ENCODE measurements at places on chromosomes 13 and 19.

GRCh38 chr13:86906127-86906874 lies 764.9 kb upstream of the SLITRK5 start:
- DNase-seq, result no peak

- no peak for DNase-seq
Measured at GRCh38 chr19:36819130-36819630, 19.0 kb downstream of the ZNF790 start.

DNA sequence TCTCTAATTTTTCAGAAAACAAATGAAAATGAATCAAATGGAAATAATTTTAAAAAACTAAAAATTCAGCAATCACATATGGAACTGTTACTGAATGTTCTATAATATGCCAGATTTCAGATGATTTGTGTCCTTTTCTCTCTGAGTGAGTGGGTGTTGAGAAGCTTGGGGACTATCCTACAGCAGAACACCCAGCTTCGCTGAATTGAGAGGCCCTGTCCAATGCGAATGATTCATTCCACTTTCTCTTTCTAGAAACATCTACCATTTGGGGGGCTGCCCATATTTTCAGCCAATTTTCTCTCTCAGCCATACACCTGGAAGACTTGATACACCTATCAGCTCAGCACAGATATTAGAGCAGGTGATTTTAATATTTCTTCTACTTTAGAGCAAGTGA lies 1666.7 kb downstream of the EFNB2 start:
- no peak for DNase-seq

- DNase-seq, result no peak
Measured at GRCh38 chr13:41137951-41138350, 5.3 kb upstream of the KBTBD6 start.

DNA sequence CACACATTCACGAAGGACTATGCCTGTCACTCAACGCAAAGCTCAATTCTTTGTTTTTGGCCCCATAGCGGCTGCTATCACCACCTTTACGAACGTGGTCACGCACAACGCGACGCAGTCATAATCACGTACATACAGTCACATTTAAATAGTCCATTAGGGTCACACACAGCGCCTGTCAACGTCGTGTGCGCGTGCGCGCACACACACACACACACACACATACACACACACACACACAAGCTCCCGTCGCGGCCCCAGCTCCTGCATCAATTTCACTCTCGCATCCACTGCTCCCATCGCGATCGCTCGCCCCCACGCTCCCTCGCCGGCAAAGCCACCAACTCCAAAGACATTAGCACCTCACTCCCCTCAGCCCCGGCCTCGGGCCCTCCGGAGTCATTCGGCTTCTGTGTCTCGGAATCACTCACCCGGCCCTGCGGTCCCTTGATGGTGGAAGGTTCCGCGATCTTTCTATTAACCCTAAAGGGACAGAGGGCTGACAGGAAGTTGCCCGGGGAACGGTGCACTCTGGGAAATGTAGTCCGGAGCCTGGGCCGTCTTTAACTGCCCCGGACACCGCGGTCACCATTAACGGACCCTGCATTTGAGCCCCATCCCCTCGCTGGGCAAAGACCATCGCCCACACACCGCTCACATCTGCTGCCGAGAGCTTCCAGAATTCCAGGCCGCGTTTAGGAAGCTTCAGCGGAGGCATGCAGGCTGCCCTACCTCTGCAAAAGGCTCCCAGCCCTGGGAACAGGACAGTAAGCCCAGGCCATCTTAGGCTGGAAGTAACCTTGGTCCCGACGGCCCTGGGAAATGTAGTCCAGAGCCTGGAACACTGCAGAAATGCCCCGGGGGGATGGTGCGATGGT lies at the start of gene ZNF790:
ZNF790 (minus strand) TSS at position 482 of the 878 bp plus-strand sequence. CDS start 12,768 bp downstream, outside the sequence.
- DNase-seq, result peak; percentile 92

DNA sequence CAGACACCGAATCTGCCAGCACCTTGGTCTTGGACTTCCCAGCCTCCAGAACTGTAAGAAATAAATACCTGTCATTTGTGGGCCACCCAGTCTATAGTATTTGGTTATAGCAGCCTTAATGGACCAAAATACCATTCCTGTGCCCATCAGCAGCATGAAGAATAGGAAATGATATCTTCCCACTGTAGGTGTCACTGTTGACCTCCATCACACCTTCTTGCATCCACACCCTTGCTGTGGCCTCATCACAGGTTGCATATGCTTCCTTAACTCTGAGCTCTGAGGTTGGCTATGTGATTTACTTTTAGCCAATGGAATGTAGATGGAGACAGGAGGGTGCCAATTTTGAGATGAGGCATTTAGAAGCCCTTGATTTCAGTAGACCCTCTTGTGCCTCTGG lies 242.0 kb upstream of the TSHZ3 start:
- DNase-seq, result no peak

GRCh38 chr13:36160297-36160696 lies 29.1 kb upstream of the DCLK1 start:
- no peak for DNase-seq

DNA sequence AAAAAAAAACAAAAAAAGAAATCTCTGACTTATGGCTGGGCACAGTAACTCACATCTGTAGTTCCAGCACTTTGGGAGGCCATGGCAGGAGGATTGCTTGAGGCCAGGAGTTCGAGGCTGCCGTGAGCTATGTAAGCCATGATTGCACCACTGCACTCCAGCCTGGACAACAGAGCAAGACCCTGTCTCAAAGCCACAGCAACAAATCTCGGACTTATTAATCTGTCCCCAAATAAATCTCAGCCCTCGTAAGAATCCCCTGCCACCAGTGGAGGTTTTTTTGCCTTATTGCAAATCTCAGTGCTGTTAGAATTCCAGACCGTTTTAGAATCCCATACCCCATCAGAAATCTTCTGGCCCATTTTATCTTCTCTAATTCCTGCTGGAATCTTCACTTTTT lies 4.9 kb downstream of the SHKBP1 start:
- DNase-seq, result no peak

DNA sequence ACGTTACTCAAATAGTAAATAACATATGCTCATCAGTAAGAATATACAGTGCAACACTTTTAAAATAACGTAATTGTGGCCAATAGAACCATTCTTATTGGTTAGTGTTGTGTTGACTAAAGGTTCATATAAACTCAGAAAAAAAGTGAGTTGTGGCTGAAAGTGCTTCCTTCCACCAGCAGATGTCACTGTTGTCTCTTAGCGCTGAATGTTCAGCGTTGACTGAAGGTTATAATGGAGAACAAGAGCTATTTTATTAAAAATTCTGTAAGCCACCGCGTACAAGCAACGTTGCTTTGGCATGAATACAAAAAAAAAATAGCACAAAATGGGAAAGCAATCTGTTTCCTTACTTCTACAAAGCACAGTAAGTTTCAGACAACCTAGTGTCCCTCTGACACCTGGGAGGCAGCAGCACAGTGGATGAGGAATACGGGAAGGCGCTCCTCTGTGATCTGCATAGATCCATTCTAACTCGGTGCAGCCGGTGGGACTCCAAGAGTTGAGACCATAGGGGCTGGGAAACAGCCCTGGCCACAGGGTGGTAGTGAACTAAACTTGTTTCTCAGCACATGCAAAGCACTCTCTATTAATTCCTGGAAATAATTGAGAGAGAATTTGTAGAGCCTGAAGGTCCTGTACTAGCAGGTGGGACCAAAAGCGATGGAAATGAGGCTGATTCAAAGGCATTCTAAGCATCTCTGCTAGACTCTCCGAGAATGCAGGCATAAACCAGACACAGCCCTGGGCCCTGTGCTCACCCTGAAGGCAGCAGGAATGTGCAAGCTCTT lies 23.9 kb upstream of the OXGR1 start:
- peak; percentile 56 for DNase-seq

GRCh38 chr19:29560313-29561075 lies 34.7 kb downstream of the VSTM2B start:
- no peak for DNase-seq

DNA sequence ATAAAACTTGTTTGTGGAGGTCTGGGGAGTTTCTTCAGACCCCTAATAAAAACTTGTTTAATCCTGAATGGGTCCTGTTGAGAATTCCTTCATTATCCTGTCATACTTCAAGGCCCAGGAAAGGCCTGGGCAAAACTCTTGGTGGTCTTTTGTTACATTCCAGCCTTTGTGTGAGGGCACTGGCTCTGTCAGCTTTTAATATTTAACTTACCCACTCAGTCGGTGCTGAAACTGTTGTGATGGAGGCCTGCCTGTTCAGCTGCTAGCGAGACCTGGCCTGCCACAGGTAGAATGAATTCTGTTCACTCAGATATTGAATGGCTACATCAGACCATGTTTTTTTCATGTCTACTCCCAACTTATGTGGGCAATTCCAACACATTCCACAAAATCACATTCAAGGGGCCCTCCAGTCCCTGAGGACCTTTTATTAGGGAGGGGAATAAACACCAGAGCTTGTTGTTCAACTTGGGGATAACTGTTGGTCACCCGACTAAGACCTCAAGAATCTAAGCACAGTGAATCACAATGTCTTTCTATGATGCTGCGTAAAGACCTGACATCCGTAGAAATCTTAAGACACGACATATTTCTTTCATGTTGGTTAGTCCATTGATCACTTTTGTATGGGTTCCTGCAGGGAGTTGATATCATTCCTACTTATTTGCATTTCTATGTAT lies 12.5 kb downstream of the NLRP8 start:
- no peak for DNase-seq

GRCh38 chr13:32317716-32318465 lies 2.6 kb downstream of the BRCA2 start:
- DNase-seq, result no peak

DNA sequence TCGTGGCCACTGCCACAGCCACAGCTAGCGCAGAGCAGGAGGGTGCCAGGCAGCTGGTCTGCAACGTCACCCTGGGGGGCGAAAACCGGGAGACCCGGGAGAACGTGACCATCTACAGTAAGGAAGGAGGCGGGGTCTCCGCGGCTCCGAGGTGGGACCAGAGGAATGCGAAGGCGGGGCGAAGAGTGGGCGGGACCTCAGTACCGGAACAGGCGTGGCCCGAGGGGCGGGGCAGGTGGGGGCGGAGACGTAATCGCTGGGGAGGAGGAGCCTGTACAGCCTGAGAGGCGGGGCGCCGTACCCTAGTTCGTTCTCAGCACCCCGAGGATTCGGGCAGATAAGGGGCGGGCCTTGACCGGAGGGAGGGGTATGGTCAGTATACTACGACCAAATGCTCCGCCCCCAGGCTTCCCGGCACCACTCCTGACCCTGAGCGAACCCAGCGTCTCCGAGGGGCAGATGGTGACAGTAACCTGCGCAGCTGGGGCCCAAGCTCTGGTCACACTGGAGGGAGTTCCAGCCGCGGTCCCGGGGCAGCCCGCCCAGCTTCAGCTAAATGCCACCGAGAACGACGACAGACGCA lies 2.5 kb downstream of the ICAM5 start:
- peak; percentile 85 for DNase-seq

DNA sequence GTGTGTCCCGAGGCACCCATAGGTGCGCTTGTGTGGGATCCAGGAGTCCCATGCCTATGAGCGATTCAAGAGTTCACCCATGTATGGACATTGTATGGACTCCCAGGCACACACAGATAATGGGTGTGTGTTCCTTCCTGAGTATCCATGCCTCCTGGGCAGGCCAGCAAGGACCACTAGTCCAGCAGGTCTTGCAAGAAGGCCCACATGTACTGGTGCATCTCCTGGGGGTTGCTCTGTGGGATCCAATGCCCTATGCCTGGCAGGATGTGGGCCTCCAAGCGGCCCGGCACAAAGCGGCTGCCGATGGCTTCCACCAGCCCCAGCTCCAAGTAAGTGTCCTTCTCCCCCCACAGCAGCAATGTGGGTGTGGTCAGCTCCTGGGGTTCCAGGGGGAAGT lies 5.0 kb downstream of the EPHX3 start:
- no peak for DNase-seq

DNA sequence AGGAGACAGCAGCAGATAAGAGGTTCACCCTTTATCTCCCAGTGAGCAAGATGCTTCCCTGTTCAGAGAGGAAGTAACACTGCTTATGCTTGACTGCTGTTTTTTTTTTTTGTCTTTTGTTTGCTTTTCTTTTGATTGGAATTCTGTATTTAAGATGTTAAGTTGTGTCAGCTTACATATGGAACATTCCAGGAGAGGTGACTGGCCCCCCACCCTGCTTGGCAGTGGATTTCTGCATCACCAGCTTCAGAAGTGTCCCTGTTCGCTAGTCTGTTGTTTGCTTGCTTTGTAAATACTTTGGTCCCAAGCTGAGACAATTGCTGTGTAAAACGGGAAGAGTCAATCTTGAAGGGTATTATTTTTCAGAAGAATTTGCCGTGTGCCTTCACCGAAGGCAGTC lies 43.0 kb downstream of the IFT88 start:
- no peak for DNase-seq

- no peak for DNase-seq
Measured at GRCh38 chr19:58181902-58182576, 822 bp upstream of the ZNF274 start.

Data from AG20443 (cell line).